ENCODE measurements at places on chromosomes 2 and 18. TPM values are rescaled to one million over a fixed set of nuclear protein-coding genes. Genes with fewer than 3 reads are reported as not detected.

GRCh38 chr18:57748770-57749603 lies 54.1 kb downstream of the ATP8B1 start:
- no peaks in the 10 kb centered on the region for H3K36me3 ChIP-seq
- H3K4me1 ChIP-seq, result peaks cover 12% of the 10 kb centered on the region
- H3K27ac ChIP-seq, result no peak overlapping the region
- DNase-seq, result no peak
- H3K27me3 ChIP-seq, result no peaks in the 10 kb centered on the region

GRCh38 chr2:45654250-45654649 lies 2.8 kb downstream of the PRKCE start:
- no peak overlapping the region for H3K27ac ChIP-seq
- H3K36me3 ChIP-seq, result peaks cover 6% of the 10 kb centered on the region
- no peak overlapping the region for H3K4me3 ChIP-seq
- peaks cover 8% of the 10 kb centered on the region for H3K27me3 ChIP-seq
- peaks cover 25% of the 10 kb centered on the region for H3K4me1 ChIP-seq

DNA sequence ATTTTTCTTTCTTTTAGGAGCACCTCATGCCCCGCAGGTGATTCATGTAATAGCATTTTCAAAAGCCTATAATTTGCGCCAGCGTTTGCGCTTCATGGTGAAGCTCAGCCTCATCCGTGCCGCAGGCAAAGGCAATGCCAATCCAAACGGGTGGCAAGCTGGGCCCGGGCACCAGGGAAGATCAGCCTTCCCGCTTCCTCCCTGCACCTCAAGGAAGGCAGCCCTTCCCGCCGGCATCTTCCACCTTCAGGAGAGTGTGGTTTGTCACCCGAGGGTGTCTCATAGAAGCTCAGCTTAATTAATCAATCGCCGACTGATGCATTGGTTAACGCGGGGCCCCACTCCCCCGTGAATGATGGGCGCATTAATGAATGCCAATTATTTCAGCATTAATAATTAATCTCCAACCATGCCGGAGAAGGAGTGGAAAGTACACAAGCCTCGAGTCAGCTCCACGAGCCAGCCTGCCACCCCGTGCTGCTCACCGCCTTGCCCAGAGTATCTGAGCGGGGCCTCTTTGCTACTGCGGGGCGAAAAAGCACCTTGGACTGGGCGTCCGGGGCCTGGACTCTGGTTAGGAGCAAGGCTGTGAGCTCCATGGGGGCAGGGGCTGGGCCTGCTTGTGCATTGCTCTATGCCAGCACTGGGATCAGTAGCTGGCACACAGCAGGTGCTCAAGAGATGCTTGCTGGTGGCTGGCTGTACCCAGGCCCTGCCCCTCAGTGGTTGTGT lies 13.0 kb downstream of the INHBB start:
- no peak for DNase-seq
- H3K27me3 ChIP-seq, result no peaks in the 10 kb centered on the region
- no peak overlapping the region for H3K27ac ChIP-seq

The ABCG8 gene
- total RNA-seq, result not detected

The ITGA4 gene
- 152 TPM for total RNA-seq
